ENCODE measurements at places on chromosomes 5 and 9.

- DNase-seq: no peak
Observed at GRCh38 chr5:113510836-113511451, 2.5 kb upstream of the YTHDC2 start.

DNA sequence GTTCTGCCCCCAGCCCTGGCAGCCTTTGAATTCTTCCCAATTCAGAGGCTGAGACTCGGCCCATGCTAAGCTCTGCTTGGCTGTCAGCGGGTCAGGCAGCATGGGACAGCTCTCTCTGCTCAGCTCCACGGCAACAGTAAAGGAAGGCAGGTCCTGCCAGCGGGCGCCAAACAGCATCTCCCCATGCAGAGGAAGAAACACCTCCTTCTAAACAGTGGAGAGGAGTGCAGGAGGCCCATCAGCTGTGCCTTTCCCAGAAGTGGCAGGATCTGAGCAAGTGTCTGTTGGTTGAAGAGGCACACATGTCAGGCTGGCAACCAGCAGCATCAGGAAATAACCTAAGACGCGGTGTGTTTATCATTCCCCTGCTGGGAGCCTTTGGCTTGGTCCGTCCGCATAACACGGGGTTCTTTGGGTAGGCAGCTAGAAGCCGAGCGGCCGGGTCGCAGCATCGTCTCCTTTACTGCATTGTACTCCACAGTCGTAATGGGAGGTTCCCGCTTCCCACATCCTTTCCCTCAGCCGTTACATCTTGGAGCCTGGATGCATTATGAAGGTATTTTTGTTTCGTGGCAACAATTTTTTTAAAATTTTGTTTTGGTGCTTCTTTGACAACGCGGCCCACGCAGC, 42.7 kb upstream of the NCS1 start:
- DNase-seq: no peak

DNA sequence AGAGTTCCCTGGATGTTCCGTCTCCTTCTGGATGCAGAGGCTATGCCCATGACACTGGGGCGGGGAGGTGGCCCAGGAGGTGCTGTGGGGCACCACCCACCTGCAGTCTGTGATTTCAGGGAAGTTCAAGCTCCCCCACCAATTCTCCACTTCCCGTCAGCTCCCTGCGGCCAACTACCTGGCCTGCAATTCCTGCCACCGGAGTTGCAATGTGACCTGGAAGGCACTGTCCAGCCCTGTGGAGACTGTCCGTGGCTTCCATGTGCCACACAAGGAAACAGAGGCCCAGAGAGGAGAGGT, 16.6 kb downstream of the GFI1B start:
- DNase-seq: no peak

DNA sequence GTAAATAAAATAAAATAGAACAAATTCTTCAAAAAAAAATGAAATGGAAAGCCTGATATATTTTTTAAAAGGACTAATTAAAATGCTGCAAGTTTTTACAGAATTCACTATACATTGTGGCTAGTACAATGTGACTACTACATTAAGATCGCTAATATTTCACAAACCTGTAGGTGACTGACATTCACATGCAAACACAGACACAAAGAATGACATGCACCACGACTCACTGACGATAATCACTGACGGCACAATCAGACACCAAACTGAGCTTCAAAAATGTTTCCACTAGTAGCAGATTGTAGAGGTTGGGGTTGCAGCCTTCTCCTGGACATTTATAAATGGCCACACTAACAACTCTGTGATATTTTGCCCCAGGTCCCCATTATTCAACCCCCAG, 637.7 kb upstream of the DMAC1 start:
- no peak for DNase-seq

- DNase-seq: peak; percentile 44
Observed at GRCh38 chr5:169831331-169831730, 149.0 kb downstream of the INSYN2B start.

DNA sequence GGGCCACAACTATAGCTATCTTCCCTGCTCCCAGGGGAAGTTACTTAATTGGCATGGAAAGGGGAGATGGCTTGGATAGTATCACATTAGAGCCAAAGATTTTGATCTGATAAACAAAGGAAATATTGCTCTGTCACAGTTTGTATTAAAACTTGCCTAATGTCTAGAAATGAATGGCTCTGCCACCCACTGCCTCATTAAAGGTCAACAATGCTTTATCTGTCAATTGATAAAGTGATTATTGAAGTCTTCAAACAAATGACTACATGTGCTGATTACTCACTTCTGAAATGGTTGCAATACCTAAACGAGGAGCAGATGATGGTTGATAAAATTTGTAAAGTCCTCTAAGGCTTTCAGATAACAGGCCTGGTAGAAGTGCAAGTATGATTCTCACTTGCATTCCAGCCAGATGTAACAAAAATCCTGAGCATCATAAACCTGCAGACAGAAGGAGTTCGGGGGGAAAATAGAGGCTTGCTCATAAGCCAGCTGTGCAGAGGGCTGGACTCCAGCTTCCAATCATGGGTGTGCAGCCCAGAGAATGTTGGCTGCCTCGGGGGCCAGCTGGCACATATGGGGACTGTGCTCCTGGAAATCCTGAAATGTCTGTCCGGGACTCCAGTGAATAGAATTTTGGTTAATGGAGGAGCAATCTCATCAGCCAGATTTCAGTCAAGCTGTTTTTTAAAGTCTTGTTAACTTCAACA, 200.5 kb upstream of the SLC27A6 start:
- DNase-seq: no peak

- no peak for DNase-seq
Observed at GRCh38 chr9:34501889-34502425, 20.8 kb downstream of the ENHO start.

- no peak for DNase-seq
Observed at GRCh38 chr9:33988219-33988890, 60.3 kb downstream of the UBAP2 start.

DNA sequence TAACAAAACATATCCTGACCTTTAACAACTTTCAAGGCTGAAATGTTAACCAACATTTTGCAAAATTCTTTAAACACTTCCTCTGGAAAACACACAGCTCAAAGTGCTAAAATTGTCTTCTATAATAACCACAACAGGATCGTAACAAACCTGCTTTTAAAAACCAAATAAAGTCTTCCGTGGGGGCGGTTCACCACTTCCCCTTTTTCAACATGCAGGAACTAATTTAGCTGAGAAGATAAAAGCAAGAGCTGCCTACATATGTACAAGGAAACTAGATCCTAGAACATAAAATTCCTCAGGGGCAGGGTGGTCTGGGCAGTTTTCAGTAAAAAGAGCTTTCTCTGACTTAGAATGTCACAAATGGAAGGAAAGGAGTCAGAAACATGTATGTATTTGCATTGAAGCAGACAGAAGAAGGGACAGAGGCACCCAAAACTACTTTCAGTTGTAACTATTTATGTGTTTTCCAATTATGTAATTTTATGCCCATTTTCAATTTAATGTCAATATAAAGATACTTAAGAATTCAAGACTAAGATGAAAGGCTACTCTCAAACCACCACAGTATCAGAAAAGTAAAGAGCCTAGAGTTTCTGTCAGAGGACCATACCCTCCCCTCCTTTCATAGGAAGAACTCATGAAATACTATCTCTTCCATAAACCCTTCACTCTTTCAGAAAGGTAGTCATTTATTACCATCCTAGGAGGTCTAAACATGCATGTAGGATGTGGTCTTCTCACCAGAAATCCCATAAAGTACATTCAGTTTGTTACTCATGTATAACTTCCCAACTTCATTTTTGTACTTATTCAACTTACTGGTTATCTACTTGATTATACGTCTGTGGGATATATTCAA, 185.9 kb upstream of the RASA1 start:
- no peak for DNase-seq

GRCh38 chr9:137582286-137582860, 3.6 kb upstream of the DPH7 start:
- no peak for DNase-seq

DNA sequence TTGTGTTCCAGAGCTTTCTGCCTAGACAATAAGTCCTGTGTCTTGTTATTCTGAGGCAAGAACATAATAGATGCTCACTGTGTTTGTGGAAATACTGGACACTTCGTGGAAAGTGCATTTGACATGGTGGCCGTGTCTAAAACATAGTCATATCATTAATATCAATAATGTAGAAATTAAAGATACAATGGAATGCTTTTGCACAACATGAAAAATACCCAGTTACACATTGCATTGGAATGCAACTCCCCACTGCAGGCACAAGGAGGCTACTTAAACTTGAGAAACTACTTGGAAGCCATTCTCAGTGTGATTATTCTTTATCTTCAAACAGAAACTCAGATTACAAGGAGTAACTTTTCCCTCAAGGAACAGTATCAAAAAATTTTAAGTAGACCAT, 145.3 kb upstream of the ZNF462 start:
- DNase-seq: no peak

DNA sequence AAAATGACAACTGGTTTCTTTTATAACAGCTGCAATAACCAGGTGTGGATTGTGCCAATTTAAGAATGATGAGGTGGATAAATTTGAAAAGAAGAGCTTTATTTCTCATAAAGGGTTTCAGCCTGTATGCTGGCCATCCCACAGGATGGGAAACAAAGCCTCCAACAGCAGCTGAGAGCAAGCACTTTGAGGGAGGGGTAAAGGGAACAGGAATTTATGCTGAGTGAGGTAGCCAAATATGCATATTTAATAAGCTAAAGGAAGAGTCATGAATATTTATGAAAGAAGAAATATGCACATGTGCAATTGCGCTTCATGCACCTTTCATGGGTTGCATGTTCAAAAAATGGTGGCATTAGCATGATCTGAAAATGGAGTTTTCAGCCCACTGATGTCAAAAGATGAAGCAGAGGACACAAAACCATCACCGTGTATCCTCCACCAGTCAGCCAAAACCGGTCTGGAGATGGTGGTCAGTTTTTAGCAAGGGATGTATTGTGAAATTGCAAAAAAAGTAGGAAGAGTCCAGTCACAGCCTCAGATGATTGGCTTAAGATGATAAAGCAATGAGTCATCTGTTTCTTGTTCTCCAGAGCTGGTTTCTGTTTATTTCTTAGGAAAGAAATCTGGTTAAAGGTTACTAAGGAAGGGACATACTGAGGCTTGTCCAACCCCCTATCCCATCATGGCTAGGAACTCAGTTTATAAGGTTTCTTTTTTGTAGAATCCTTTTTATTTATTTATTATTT, 47.9 kb downstream of the DEPDC1B start:
- no peak for DNase-seq

Measured in NCI-H1105 (cell line).